ENCODE measurements at places on chromosomes 12 and 14.

- peak; percentile 12 for DNase-seq
Observed at GRCh38 chr12:26833743-26834490, 923 bp upstream of the ITPR2 start.

DNA sequence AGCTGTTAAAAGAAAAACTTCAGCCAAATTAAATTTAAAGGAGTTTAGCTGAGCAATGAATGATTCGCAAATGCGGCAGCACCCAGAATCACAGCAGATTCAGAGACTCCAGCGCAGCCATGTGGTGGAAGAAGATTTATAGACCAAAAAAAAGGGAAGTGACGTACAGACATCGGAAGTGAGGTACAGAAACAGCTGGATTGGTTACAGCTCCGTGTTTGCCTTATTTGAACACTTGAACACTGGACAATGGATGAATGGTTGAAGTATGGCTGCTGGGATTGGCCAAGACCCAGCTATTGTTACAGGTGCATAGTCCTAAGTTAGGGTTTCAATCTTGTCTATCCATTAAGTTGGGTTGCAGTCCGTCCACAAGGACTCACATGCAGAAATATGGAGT lies 42.6 kb downstream of the GALNT8 start:
- no peak for DNase-seq

DNA sequence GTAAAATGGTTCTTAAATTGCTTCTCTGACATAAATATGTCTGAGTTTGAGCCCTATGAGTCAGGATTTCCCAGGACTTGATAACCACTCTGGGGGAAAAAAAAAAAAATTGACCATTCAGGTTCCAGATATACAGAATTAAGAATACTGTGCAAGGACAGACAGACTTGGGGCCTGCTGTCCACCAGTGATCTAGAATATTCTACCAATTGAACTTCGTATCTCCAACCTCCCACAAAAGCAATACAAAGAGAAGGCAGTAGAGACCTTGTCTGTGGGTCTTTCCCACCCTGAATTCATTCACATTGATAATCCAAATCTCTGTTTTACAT lies 4.1 kb downstream of the SINHCAF start:
- DNase-seq = no peak

- no peak for DNase-seq
Observed at GRCh38 chr14:102097441-102098135, 10.7 kb upstream of the HSP90AA1 start.

Data from stimulated activated CD8-positive, alpha-beta memory T cell treated with anti-CD3 and anti-CD28 coated beads, Interleukin-12 subunit alpha, Interleukin-12 subunit beta, amount 100 ng/mL, for 4 hours (primary cell).